BJ (cell line): ENCODE measurements at places on chromosomes 2 and 18.

GRCh38 chr2:151786077-151786476, 42.1 kb downstream of the ARL5A start:
- DNase-seq = no peak

- no peak for DNase-seq
These were observed 50.3 kb downstream of the ARL4C start for GRCh38 chr2:234446404-234447076.

- DNase-seq = no peak
These were observed 131.6 kb downstream of the RNF144A start for GRCh38 chr2:7048762-7049294.

DNA sequence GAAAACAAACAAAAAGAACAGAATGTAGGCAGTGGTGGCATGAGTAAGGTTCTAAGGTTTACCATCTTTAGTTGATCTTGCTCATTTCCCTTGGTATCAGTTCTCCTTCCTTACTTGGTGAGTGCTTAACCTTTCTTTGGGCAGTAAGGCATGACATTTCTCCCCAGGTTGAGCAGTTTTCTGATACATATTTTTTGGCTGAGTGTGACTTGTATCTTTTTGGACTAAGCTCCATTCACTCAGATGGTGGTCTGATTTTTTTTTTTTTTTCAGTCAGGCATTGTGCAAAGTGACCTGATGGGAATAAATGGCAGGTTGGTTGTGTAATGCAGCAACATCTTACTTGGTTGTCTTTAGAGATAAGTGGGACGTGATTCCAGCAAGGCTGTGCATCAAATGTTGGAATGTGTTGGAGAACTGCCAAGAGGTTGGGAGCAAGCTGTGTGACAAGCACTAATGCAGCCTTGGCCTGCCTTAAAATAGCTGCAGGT, 15.1 kb downstream of the SPTBN1 start:
- DNase-seq = peak; percentile 37

DNA sequence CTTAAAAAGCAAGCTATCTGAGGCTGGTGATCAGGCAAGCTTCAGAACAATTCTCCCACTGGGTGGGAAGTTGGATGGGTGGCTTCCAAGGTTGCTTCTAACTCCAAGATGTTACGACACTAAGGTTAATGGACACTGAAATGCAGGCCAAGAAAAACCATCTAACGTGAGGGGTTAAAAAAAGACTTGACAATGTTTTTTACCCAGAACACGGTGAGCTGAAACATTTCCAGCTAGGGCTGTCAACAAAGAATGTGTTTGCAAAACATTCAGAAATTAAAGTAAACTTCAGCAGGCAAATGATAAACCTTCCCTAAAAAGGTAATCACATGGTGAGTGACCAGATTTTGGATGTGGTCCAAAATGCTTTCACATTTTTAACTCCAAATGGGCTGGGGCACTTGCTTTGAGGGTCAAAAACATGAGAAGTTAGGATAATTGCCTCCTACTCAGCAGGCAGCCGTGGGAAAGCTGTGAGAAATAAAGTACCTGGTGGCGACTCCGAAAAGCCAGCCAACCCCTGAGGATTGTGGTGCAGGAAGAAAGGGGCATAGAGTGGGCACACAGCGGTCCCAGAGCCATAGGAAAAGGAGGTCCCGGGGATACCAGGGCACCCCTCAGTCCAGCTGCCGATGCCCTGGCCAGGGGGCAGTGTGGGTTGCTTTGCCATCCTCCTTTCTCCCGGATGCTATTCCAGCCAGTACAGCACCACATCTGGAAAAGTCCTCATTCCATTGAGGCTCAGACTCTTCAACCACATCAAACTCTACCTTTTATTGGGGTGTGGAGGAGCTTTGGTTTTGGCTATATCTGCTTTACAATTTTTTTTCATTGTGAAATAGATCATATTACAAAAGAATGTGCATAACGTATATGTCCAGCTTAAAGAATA, 90.0 kb upstream of the ATL2 start:
- DNase-seq = no peak

GRCh38 chr2:42103829-42104228, 56.0 kb downstream of the PKDCC start:
- no peak for DNase-seq

- no peak for DNase-seq
These were observed 23.0 kb upstream of the MRO start for GRCh38 chr18:50842846-50843245.

GRCh38 chr2:160752475-160753330, 259.1 kb upstream of the RBMS1 start:
- no peak for DNase-seq

DNA sequence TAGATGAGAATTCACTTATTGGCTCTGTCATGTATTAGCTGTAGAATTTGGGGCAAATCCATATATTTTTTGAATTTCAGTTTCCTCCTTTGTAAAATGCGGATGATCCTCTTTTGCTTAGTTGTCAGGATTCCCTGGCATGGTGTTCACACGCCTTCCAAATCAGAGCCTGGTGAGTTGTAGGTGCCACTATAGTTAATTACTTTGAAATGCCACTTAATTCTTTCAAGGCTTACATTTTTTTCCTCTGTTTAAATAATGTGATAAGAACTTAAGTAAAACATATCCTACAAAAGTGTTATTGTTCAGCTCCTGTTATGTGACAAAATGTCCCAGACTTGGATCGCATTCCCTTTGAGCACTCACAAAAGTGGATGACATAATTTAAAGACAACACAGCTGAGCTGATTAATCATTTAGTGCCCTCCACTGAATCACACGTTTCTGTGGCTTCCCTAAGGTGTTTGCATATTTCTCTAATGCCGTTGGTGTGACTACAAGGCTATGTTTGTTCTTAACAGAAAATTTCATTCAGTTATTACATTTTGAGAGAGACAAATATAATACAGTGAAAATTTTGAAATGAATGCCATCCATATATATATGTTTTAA, 471.2 kb upstream of the CHST9 start:
- no peak for DNase-seq

- no peak for DNase-seq
These were observed 62.8 kb upstream of the PPP1CB start for GRCh38 chr2:28688818-28689217.

DNA sequence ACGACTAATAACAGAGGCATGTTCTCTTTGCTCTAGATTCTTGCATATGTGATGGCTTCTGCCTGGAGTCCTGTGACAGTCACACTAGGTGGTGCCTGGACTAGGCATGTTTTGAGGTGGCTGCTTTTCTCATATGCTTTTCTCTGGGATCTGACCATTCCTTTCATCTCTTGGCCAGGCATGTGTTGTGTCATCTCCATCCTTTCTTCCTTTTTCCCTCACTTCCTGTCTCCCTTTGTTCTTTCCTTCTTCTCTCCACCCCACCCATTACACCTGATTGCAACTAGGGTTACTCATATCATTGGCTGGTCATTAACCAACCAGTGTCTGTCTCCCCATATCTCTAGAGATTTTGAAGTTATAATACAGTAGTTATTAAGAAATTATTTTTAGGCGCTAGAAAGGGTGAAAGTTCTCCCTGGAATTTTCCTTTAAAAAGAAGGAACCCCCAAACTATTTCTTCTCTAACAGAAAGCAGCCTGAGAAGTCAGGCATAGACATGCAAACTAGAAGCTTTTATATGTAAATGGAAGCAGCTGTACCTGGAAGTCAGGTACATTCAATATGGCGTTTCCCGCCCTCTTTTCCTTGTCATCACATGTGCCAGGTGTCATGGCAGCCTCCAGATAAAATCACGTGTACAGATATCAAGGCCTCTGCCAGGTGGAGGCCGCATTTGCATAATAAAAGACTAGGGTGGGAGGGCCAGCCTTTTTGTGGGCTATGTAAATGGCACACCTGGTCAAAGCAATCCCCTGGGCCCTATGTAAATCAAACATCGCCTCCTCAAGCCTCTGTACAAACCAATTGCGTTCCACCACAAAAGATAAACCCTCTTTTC, 220.4 kb upstream of the MEX3C start:
- DNase-seq = no peak

- DNase-seq = no peak
These were observed 42.9 kb upstream of the TUBA3E start for GRCh38 chr2:130241041-130241707.

- DNase-seq = no peak
These were observed 198.9 kb downstream of the BCL2 start for GRCh38 chr18:63120620-63121019.

GRCh38 chr18:77059294-77059916, 73.2 kb downstream of the MBP start:
- no peak for DNase-seq

DNA sequence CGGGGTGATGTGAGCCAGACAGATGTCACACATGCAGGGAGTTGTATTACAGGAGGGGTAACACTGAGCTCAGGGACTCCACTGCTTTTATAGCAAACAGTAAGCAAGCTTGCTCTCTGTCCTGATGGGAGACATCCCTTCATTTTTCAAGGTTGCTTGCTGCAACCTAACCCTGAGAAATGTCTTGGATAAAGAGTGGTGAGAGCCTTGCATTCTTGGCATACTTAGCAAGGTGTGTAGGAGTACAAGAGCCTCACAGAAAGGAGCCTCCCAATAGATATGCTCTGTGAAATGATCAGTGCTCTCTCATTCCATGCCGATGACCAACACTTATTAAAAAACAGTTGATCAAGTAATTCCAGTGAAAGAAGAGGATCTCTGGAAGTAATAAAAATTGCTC, 8.1 kb downstream of the PFN4 start:
- no peak for DNase-seq

DNA sequence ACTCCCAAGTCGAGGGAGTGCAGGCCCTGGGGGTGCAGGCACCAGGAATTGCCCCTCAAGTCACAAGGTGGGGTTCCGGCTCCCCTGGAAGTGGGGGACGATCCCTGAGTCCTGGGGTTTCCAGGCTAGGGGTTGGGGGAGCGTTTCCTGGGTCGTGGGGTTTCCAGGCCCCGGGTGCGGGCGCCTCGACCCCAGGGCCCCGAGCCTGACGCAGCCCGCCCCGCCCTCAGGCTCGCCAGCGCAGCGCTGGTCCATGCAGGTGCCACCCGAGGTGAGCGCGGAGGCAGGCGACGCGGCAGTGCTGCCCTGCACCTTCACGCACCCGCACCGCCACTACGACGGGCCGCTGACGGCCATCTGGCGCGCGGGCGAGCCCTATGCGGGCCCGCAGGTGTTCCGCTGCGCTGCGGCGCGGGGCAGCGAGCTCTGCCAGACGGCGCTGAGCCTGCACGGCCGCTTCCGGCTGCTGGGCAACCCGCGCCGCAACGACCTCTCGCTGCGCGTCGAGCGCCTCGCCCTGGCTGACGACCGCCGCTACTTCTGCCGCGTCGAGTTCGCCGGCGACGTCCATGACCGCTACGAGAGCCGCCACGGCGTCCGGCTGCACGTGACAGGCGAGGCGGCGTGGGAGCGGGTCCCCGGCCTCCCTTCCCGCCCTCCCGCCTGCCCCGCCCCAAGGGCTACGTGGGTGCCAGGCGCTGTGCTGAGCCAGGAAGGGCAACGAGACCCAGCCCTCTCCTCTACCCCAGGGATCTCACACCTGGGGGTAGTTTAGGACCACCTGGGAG, 12.0 kb downstream of the SIGLEC15 start:
- DNase-seq = no peak

GRCh38 chr2:28454016-28454930, 41.6 kb upstream of the PLB1 start:
- no peak for DNase-seq

DNA sequence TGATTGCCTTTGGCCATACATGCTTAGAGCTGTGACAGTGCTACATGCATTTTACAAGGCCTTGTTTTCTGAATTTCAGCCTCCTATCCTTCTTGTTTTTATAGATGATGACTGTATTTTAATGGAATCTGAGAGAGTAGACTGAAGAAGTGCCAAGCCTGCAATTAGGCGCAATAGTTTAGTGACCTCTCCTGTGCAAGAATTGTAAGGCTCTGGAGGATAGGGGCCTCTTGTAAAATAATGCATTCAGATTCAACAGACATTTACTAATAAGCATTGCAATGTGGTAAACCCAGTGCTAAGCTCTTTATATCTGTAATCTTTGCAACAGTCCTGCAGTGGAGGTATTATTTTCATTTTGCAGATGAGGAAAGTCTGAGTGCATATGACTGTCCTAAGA, 105.5 kb downstream of the TDRD15 start:
- DNase-seq = no peak

DNA sequence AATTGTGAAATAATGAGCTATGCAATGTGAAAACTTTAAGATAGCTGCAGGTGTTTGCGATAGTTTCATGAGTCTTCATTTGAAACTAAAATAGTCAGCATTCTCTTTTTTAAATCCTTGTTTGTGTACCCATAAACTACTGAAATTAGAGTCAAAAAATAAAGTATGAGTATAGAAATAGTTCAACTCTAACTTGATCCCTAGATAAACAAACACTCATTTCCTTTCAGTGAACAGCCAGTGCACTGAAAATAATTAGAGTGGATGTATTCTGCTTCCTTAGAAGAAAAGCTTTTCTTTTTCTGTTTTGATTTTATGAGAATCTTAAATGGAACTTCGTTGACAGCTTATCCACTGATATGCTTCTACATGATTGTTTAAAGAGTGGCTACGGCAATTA, 1033.4 kb downstream of the SOCS6 start:
- no peak for DNase-seq

DNA sequence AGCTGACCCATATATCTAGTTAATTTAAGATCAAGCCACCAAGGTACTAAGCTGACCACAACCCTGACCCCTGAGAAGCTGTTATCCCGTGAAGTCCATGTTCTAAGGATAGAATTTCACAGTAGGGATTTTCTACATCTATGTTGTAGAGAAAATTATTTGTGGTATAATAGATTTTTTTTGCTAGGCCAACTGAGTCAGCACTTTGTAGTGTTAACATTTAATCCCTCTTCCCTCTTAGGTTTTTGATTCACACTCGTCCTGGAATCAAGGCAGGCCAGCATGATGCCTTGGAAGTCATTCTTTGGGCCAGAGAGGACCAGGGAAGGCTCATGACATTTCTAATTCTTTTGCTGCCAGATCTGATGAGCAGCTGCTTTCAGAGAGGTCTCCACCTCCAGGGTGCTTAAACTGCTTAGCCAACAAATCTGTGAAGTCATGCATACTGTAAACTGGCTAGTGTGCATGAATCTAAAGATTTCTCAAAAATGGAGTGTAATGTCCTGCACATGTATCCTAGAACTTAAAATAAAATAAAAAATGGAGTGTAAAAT, 102.5 kb downstream of the RBM43 start:
- DNase-seq = no peak

DNA sequence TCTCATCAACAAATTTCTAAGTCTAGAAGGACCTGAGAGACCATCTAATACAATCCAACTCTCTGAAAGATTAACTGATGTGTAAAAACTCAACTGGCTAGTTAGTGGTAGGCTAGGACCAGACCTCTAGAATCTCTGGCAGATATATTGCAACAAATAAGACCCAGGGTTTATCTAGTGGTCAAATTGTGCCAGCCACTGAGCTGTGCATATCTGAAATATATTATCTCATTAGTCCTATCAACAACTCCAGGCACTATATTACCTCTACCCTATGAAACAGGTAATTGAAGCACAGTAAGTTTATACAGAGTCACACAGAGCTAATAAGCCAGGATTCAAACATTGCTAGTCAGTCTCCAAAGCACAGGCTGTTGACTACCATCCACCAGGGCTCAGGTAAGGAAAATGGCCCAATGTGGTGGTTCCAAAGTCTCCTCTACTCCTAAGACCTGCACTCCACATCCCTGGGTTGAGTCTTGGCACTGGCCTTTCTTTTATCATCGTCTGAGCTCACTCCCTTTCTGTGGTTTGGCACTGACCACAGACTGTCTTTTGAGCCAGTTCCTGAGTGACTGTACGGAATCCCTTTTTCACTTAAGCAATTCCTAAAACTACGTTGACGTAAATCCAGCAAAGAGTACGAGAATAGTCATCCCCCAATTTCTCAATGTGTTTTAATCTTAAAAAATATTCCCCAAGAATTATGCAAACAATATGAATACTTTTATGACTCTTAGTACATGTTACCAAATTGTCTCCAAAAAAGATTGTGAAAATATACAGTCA, 11.9 kb upstream of the PID1 start:
- DNase-seq = peak; percentile 69

GRCh38 chr2:106975641-106976040, 89.7 kb upstream of the ST6GAL2 start:
- DNase-seq = no peak
